SK-N-DZ (cell line): ENCODE measurements at places on chromosomes 5 and 9.

- no peak for DNase-seq
Observed at GRCh38 chr9:134983506-134984371, 66.0 kb upstream of the FCN1 start.

GRCh38 chr9:108441726-108442125 lies 414.1 kb downstream of the ACTL7B start:
- no peak for DNase-seq

- no peak for DNase-seq
Observed at GRCh38 chr9:98191181-98191608, 1.2 kb downstream of the CORO2A start.

DNA sequence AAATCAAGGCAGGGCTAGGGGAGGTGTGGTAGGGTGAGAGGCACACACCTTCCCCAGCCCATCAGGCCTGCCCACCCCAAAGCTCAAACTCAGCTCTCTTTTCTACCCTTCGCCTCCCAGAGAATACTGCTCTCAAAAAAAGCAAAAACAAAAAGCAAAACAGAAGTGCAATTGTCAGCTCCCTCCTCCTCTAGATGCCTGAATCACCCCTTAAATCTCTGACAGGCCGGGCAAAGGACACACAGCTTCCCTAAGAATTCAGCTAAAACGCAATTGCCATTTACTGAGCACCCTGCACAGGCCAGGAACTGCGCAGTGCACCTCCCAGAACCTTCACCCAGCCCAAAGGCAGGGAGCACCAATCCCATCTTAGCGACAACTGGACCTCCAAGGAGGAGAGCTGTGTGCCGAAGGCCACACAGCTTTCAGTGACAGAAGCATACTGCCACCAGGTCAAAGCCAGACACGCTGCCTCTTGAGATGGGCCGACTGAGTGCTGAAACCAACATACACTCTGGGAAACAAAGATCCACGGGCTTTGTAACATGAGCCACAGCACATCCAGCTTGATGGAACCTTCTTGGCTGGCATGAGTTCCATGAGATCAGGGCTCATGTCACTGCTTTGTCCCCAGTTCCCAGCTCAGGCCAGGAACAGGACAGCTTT lies 53.4 kb upstream of the STXBP1 start:
- no peak for DNase-seq

DNA sequence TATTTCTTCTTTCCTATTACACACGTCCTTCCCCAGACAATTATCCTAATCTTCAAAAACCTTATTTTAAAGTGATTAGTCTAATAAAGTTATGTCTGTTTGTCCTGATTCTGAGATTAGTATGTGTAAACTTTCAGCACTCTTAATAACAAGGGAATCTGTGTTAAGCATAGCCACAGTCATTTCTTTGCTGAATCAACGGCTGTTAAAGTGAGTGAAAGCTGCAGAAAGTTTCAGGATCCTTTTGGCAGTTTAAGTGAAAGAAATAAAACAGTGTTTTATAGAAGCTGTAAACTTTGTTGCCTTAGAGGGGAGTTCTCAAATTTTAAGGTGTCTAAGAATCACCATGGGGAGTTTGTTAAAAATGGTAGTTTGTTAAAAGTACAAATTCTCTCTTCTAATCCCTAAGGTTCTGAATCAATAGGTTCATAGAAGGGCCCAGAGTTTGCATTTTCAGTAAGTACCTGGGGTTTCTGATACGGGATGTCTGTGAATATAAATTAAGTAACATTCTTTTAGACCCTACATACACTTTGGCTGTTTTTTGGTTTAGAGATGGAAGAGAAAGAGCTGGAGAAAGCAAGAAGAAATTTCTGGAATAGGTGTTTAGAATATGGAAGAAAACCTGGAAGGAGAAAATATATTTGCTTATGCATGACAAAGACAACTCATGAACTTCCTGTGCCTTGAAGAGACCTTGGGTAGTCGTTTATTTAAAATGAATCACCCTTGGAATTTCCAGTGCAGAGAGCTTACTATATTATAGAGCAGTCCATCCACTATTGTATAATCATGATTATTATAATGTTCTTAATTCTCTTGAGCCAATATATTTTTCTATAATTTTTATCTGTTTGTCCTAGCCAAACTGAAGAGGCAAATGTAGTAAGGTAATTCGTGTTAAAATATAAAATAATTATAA lies 45.7 kb downstream of the SCAMP1 start:
- DNase-seq: no peak

DNA sequence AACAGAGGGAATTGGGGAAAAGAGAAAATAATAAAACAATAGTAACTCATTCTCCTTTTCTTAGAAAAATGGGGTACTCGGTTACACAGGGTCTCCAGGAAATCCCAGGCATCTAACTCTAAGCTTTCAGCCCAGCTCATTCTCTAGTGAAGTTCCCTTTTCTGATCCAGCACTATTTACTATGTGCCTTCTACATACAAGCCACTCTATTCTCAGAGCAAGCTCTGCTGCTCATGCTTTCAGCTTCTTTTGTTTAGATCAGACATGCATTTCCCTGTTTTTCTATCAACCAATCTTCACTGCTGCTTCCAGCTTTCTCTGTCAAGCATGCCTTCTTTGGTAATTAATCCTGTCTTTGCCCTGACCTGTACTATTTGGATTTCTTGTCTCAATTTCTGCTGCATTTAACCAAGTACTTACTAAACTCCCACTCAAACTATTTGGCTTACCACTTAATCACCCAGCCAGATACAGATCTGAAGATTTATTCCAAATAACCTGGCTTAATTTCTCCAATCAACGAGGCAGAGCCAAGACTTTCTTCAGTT lies 25.3 kb downstream of the OSMR start:
- no peak for DNase-seq

- DNase-seq: peak; percentile 49
Observed at GRCh38 chr5:77629509-77630113, 8.9 kb downstream of the OTP start.

DNA sequence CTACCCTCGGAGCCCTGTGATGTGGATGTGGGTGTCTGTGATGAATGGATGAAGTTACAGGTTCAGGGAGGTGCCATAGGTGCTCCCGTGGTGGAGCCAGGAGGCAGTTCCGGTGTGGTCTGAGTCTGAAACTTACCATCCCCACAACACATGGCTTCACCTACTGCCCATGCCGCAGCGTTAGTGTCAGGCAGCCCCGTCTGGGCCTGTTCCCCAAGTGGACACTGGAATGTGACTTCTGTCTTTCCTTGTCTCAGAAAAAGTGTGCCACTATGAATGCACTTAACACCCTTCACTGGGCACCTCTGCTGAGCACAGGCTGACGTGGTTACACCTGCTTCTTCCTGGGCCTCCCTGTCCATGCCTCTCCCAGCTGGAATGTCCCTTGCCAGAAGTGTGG lies 8.6 kb downstream of the ANKRD33B start:
- no peak for DNase-seq

GRCh38 chr5:131463656-131464055 lies 171.4 kb downstream of the RAPGEF6 start:
- no peak for DNase-seq

DNA sequence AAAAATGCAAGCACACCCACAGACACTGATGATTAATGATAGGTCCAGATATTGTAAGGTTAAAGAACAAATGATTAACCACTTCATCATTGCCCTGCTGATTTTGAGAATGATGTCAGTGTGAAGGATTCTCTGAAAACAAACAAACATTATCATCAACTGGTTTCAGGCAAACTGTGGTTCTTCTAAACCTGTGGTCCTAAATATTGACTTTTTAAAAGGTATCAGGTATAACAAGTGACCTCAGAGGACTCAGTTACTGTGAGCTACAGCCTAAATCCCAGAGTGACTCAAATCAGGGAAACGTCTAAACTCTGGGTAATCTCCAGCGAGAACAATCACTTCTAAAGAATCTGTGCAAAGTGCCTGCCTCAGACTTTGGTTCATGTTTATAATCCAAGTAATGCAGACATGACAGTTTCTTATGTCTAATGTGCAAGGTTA lies 172.3 kb upstream of the CDH6 start:
- DNase-seq: no peak

- DNase-seq: no peak
Observed at GRCh38 chr5:167582886-167583285, 708.6 kb upstream of the WWC1 start.

DNA sequence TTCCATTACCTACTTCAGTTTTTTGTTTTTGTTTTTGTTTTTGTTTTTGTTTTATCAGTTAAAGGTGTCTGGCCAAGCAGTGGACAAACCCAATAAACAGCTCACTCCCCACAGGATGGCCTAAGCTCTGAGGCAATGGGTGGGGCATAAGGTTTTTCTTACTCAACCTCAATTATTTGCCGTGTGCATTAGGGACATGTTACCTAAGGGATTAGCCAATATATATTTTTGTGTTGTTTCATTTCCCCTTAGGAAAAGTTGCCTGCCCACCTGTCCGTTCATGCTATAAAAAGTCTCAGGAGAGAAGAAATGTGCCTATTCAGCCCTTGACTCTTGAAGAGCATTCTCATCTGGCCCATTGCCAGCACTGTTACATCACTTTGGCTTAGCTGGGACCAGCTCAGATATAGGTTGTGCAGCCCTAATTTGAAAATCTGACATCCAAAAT lies 7.3 kb downstream of the SH3RF2 start:
- DNase-seq: no peak

DNA sequence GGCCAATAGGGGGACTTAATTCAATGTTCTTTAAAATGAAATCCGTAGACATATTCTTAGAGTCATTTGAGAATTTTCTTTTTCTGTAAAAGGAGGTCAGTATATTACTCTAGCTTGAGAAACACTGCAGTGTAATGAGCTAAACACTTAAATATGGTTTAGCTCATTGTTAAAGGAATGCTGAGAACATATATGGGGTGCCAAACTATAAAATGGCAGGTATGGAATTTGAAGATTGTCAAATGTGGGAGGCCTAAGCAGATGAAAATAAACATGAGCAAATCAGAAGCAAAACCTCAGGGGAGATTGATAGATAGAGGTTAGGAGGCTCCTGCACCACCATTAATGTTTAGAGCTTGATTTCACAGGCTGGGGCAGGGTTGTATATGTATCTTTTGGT lies 57.9 kb downstream of the STX17 start:
- no peak for DNase-seq

DNA sequence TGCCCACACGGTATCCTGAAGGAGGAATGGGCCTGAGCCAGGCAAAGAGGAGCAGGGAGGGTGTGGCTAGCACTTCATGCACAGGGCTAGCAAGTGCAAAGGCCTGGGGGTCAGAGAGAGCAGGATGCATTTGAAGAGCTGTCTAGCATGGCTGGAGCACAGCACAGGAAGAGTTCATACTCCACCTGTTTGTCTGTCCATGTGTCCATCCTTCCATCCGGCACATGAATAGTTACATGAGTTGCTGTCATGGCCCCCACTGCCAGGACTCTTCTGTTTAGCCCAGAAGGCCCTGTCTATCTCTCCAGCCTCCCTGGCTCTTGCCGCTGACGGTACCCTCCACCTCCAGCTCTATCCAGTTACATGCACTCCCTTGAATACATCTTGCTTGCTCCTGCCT lies 17.1 kb downstream of the RGS3 start:
- no peak for DNase-seq

GRCh38 chr5:160978944-160979343 lies 126.9 kb upstream of the ATP10B start:
- DNase-seq: no peak

- no peak for DNase-seq
Observed at GRCh38 chr5:178305801-178306200, 73.2 kb upstream of the PHYKPL start.

DNA sequence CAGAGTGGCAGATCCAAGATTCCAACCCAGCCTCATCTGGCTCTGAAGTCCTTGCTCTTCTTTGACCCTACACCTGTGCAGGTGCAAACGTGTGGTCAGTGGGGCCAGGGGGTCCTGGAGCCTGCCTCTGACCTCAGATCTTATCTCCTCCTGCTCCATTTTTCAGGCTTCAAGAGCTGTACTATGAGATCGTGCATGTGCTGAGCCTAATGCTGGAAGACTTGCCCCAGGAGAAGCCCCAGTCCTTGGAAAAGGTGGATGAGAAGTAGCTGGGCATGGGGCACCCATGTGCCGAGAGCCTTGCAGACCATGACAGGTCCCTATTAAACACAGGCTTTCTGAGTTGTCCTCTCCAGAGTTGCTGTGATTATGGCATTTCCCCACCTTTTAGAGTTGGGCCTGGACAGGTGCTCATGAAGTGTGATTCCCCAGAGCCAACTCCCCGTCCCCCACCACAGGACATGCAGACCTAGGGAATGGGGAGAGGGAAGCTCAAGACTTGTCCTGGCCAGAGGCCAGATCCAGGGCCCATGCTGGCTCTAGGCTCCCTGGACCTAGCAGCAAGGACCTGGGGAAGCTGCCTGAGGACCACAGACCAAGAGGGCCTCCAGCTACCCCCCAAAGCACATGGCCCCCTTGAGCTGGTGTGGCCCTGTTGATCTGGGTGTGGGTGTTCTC lies 22.5 kb downstream of the PITX1 start:
- DNase-seq: no peak

DNA sequence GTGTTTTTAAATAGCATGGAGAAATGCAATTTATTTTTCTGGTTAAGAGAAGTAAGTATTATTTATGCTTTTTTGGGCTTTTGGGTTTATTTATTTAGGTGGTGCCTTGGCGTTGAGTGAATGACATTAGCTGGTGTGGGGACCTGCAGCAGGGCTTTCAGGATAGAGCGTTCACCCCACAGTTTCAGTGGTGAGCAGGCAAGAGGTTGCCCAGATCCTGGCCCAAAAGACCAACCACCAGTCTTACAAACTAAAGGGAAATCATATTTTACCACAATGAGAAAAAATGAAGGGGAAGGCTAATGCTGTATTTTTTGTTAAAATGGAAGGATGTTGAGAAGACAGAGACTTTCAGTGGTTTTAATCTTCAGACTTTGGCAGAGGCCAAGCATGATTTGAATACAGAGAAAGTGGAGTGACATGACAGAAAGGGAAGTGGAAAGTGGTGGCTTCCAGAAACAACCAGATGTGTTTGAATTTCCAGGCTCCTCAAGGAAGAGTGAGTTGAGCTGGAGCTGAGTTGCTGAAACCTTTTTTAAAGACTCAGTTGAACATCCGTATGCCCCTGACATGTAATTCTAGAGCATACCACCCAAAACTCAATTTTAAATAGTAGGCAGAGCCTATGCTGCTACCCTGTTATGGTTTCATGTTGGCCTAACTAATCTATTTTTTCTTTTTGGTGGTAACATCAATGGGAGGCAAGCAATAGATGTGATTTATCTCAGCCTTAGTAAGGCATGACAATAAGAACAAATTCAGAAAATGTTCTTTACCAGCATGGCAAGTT lies 94.8 kb downstream of the AOPEP start:
- DNase-seq: no peak

DNA sequence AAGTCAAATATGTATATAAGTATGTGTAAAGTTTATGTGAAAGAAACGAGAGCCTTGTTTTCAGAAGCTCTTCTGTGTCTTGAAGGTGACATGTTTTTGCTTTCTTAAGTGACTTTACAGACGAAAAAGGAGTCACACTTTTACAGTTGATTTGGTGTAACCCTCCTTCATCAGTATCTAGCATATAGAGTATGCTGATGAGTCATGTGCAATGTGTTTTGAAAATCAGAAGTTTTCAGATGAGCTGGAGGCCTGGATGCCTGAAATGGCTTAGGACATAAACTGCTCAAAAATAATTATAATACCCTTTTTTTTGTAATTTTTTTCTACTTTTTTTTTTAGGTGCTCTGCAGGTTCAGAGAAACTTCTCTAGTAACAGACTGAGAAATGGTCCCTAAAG lies 209.5 kb downstream of the CD180 start:
- no peak for DNase-seq

GRCh38 chr5:124824637-124825158 lies 78.3 kb upstream of the ZNF608 start:
- DNase-seq: peak; percentile 93
